ENCODE measurements at places on chromosomes 12 and 14. TPM values are rescaled to one million over a fixed set of nuclear protein-coding genes. Genes with fewer than 3 reads are reported as not detected.

FAM186B gene
- total RNA-seq: 0.65 TPM

ANO2 gene
- 58.5 TPM for total RNA-seq

FAM181A gene
- not detected for total RNA-seq

EPS8 gene
- total RNA-seq: 34.3 TPM

MAP1LC3B2 gene
- 0.86 TPM for total RNA-seq

CABP1 gene
- not detected for total RNA-seq

FAM161B gene
- 3.9 TPM for total RNA-seq

KRT79 gene
- total RNA-seq: not detected

MAP3K12 gene
- total RNA-seq: 21.5 TPM
